ENCODE measurements at places on chromosomes 1 and 21.

GRCh38 chr1:48688102-48688760 lies 88.5 kb downstream of the BEND5 start:
- no peak for DNase-seq

DNA sequence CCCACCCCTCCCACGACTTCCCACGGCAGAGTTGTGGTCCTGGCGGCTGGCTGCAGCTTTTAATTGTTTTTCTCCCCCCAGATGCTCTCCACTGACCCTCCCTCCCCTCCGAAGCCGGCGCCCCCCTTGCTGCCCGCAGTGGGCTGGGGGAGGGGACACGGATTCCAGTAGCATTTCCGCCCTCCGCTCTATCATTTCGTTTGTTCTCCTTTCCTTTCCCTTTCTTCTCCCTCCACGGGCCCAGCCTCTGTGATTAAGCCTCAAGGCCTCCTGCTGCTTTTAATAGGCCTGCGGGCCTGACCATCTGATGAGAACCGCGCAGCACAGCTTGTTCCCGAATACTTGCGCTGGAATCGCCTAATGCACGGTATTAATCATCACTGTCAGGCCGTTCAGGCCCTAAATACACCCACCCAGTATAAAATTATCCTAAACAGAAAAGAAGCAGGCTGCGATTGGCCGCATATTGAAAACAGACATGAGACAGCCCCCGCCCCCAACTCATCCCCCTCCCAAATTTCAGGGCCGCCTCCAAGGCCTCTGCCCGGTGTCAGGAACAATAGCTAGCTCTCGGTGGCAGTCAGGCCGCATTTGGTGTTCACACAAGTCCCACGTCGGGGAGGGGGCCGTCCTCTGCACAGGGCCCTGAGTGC lies 102.0 kb upstream of the ARHGEF16 start:
- no peak for DNase-seq

DNA sequence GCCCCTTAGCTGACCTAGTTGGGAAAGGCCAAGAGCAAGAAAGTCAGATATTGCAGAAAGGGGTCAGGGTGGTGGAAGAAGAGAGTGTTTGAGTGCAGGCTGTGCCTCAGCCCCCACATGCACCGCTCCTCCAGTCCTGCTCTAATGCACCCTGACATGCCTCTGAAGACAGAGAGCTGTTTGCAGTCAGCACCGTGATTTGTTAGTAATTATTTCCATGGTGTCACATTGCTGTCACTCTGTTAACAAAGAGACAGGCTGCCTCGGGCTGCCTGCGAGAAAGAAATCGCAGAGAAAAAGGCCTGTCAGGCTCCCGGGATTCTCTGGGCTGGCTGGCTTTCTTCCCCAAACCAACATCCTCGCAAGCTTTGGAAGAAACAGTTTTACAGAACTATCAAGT lies 58.3 kb downstream of the ERI3 start:
- no peak for DNase-seq

DNA sequence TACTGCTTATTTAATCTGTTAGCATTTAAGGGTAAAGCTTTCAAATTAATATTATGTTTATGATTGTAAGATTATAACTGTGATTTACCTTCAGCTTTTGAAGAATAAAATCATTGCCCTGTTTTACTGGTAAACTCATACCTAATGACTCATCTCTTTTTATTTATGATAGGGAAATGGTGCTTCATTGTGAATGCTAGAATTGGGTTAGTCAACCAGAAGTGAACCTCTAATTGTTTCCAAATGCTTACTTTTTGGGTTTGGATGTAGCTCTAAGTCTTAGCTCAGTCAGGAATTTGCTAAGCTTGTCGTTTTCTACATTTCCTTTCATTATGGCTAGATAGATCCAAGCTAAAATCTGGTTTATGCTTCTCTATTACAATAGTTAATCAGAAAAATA lies 59.4 kb downstream of the SLC30A7 start:
- peak; percentile 31 for DNase-seq

DNA sequence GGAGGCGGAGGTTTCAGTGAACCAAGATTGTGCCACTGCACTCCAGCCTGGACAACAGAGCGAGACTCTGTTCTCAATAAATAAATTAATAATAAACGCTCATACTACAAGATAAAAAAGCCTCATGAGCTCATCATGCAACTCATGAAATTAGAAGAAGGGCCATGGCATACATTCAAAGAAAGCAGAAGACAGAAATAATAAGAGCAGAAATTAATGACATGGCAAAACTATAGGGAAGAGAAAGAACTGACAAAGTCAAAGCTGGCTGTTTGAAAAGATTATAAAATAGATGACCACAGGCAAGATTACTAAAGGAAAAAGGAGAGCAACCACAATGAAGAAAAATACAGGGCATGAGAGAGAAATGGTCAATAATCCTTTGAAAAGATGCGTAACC lies 14.7 kb upstream of the FUCA1 start:
- DNase-seq, result no peak

DNA sequence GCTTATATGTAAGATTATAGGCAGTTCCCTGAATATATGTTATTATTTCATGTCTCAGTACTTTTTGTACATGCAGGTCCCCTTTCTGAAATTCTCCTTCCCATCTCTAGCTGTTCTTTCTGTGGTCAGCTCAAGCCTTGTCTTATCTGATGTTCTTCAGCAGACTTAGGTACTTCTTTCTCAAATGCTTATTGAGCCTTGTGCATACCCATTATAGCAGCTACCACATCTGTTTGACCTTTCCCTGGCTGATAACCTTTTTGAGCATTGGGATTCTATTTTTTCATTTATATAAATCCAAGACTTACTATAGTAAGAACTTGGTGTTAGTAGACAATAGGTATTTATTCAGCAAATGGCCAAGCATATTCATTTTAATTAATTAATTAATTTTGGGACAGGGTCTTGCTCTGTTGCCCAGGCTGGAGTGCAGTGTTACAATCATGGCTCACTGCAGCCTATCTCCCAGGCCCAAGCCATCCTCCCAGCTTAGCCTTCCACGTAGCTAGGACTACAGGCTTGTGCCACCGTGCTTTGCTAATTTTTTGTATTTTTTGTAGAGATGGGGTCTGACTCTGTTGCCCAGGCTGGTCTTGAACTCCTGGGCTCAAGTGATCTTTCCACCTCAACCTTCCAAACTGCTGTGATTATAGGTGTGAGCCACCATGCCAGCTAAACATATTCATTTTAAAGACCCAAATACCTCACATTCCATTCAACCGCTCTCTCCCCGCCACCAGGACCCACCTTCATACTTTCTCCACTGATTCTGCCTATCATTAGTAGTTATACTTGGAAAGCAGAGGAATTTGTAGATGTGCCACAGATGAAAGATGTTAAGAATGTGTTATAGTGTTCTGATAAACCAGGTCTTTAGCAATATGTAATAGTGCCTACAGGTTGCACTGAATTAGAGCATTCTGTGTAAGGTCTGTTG lies 16.7 kb downstream of the TIPRL start:
- DNase-seq, result no peak

GRCh38 chr1:50295566-50295965 lies 127.7 kb downstream of the DMRTA2 start:
- DNase-seq, result no peak

GRCh38 chr1:14498839-14499238 lies 99.6 kb upstream of the KAZN start:
- DNase-seq, result no peak

DNA sequence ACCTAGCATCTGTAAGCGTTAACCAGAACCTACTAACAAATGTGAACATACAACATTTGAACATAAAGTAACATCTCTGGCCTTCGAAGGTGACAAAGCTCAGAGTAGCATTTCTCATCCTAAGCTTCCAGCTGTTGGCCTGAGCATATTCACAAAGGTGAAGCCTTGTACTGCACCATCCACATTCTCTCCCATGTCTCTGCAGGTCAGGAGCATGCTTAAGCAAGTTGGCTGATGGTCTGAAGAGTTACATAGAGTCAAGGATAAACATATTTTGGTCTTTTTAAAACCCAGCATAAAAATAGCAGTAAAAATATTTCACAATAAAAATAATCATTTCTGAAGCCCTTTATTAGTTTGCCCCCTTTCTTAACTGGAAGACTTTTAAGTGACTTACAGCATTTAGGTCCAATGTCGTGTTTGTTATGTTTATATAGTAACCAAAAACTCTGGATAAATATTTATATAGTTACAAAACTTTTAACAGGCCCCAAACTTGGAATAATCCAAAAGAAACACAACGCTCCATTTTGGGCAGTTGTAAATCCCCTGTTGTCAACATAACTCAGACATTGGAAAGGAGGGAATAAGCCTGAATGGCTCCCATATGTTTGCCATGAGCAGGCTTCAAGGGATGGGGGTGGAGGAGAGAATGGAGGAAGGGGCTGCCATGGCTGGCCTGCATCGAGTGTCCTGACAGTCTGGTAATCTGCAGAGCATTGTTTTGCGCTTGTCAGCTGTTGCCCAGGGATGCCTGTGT lies 42.8 kb upstream of the ENAH start:
- no peak for DNase-seq
